ENCODE measurements at places on chromosomes 7 and 10. TPM values are rescaled to one million over a fixed set of nuclear protein-coding genes. Genes with fewer than 3 reads are reported as not detected.

Gene PNLIP
- total RNA-seq = not detected

GRCh38 chr7:113086431-113086888 lies at the start of gene GPR85:
Gene GPR85 (minus strand): TSS chr7:113086827. CDS start chr7:113084721, 2,106 bp downstream.
- peaks cover 30% of the 10 kb centered on the region for H3K27me3 ChIP-seq
- H3K4me3 ChIP-seq = peak within 1 kb of the TSS; percentile 45
- DNase-seq = peak; percentile 12
- H3K27ac ChIP-seq = no peak within 1 kb of the TSS

Gene NANOS1
- total RNA-seq = 0.69 TPM

- no peak for DNase-seq
- H3K27me3 ChIP-seq = no peaks in the 10 kb centered on the region
- H3K4me1 ChIP-seq = no peaks in the 10 kb centered on the region
- H3K27ac ChIP-seq = no peak overlapping the region
- H3K4me3 ChIP-seq = no peak overlapping the region
Observed at GRCh38 chr10:102476466-102477141, 25.3 kb upstream of the C10orf95 start.

GRCh38 chr7:143383642-143383957 lies 2.5 kb downstream of the ZYX start:
- H3K36me3 ChIP-seq = no peaks in the 10 kb centered on the region
- no peak overlapping the region for H3K4me3 ChIP-seq
- peaks cover 44% of the 10 kb centered on the region for H3K4me1 ChIP-seq
- H3K27me3 ChIP-seq = no peaks in the 10 kb centered on the region
- no peak for DNase-seq
- H3K27ac ChIP-seq = no peak overlapping the region

All from B cell (primary cell).